ENCODE measurements at places on chromosomes 4 and X.

DNA sequence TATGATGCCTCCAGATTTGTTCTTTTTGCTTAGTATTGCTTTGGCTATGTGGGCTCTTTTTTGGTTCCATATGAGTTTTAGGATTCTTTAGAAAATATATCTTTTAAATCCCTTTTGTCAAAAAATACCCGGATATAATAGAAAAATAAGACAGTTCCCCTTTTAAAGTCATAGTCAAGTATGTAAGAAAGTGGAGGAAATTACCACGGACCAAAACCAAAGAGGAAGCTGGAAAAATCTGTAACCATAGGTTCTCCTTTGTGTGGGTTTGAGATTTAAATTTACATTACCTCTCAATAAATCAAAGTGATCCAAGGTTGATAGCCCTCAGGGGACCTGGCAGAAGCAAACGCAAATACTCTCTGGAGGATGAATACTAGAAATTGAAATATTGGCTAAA, 58.3 kb upstream of the PACRGL start:
- no peak for DNase-seq

GRCh38 chrX:154379569-154379951, 465 bp downstream of the EMD start:
- DNase-seq: no peak

- no peak for DNase-seq
Observed at GRCh38 chr4:6478546-6479220, 6.3 kb upstream of the PPP2R2C start.

DNA sequence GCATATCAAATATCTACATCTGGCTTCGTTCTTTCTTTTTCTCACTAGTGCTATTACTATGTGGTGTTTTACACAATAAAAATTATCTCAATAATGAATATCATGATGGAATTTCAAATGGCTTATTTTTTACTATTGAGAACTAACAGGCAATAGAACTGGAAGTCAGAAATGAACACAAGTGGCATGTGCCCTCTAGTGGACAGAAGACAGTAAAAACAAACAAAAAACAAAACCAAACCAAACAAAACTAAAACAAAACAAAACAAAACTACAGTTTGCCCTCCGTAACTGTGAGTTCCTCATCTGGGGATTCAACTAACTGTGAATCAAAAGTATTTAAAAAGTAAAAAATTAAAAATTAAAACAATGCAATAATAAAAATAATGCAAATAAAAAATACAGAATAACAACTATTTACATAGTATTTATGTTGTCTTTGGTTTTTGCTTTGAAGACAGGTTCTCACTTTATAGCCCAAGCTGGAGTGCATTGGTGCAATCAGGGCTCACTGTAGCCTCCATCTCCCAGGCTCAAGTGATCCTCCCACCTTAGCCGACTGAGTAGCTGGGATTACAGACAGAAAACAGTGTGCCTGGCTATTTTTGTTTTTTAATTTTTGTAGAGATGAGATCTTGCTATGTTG, 195.6 kb upstream of the TACR3 start:
- no peak for DNase-seq

DNA sequence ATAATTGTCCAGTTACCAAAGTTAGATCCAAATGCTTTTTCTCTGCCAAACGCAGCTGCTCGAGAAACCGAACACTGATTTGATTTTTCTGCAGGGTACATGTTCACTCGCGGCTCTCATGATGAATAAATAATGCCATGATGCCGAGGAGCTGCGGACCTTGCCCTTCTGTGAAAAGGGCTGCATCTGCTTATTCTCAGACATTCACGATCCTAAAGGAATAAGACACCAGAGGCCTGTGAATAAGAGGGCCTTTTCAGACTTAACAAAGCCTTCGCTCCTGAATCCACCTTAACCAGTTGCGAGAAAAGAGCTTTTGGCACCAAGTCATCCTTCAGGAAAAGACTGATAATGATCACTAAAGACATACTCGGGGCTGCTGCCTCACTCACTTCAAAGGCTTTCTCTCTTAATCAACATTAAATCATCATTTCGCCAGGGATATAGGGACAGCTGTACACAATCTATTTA, 147.5 kb downstream of the FBXO8 start:
- no peak for DNase-seq

DNA sequence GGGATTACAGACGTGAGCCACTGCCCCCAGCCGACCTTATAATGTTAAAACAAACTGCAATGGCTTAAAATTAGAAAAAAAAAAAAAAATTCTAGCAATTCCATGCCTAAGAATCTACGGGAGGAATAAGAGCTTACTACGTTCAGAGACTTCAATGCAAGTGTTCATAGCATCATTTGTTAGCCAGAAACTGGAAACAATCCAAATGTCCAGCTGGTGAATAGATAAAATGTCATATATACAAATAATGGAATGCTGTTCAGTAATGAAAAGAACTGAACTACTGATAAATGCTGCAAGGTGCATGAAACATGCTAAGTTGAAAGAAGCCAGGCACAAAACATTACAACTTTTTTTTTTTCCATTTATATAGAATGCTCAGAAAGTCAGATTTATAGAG, 5.3 kb downstream of the EXOSC9 start:
- no peak for DNase-seq

- no peak for DNase-seq
Observed at GRCh38 chrX:100895365-100896075, 21.4 kb upstream of the NOX1 start.

DNA sequence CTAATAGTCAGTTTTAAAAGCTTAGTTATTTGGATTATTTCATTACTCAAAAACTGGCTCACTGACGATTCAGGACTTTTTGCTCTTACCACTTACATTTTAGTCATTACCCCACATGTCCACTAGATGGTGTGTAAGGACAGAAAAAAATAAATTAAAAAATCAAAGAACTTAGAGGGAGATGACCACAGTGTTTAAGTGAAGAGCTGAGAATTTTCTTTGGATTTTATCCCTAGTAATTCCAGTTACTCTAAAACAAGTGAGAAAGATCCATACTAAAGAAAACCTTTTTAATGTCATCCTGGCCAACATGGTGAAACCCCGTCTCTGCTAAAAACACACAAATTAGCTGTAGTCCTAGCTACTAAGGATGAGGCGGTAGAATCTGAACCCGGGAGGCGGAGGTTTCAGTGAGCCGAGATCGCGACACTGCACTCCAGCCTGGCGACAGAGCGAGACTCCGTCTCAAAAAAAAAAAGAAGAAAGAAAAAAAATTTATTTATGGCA, 26.4 kb upstream of the TMPRSS11B start:
- DNase-seq: no peak

- no peak for DNase-seq
Observed at GRCh38 chr4:175823015-175823742, 11.1 kb upstream of the GPM6A start.

DNA sequence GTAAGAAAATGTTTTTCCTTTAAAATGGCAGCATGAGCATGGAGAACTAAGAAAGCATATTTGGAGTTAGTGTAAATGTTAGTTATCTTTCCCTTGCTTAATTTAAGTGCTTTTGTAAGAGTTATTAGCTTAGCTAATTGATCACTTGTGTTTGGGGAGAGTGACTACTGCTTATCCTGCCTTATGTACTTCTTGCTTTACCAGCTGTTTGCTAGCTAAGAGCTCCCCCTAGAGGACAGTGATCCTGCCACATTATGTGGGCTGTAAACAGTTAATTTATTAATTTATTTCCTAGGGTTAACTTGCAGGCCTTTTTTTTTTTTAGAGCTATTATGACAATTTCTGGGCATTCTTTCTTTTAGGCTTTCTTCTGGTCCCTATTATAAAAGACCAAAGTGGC, 435.8 kb downstream of the MAGEB5 start:
- DNase-seq: no peak

- DNase-seq: no peak
Observed at GRCh38 chr4:145827885-145828284, 110.7 kb downstream of the ZNF827 start.

DNA sequence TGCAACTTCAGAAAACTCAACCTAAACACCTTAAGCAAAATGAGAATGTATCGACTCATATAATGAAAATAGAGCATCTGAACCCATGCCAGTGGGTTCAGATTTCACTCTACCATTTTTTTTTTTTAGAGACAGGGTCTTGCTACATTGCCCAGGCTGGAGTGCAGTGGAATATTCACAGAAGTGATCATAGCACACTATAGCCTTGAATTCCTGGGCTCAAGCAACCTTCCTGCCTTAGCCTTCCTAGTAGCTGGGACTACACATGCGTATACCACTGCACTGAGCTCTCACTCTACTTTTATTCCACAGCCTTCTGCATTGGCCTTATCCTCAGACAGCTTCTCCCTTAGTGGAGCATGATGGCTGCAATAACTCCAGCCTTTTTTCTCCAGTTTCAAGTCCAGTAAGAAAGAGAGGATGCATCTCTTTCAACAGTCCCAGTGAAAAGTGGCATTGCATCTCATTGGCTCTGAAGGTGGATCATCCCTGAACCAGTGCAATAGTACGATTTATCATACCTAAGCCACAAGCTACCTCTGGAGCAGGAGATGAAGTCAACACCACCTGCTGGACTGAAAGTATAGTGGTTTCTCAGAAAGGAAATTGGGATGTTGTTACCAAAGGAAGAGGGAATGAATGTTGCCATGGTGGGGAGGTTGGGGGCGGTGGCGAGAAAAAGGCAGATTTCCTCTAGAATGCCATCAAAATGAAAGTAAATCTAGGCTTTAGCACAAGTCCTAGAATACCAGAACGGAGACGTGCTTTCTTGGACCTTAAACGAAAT, 2.0 kb upstream of the SOD3 start:
- DNase-seq: no peak

DNA sequence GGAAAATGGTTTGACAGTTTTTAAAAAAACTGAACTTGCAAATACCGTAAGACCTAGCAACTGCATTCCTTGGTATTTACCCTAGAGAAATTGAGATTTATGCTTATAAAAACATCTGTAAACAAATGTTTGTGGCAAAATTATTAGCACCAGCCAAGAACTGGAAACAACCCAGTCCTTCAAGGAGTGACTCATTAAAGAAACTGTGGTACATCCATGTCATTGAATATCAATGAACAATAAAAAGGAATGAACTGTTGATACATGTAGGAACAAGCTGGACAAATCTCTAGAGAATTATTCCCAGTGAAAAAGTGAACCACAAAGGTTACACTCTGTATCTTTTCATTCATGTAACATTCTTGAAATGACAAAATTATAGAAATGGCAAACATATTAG, 240.2 kb upstream of the ADAMTS3 start:
- no peak for DNase-seq

- DNase-seq: no peak
Observed at GRCh38 chr4:85854546-85854945, 379.6 kb downstream of the ARHGAP24 start.

- no peak for DNase-seq
Observed at GRCh38 chrX:19889582-19890342, 2.4 kb upstream of the SH3KBP1 start.

GRCh38 chr4:17630228-17630627, 15.8 kb downstream of the MED28 start:
- DNase-seq: no peak

DNA sequence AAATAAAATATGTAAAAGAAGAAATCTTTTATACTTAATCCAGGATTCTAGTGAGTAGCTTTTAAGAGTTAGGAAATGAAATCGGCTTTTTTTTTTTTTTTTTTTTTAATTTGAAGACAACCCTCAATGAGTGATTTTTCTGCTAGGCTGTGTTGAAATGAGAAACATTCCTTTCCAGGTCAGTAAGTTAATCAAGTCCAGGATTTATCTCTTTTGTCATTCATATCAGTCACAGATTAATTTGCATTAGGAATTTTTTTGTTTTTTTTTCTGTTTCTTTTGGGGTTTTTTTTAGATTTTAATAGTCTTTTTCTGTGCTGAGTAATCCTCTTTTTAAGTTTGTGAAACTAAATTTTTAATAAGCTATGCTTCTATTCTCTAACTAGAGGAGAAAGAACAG, 448.1 kb downstream of the ADGRL3 start:
- no peak for DNase-seq

DNA sequence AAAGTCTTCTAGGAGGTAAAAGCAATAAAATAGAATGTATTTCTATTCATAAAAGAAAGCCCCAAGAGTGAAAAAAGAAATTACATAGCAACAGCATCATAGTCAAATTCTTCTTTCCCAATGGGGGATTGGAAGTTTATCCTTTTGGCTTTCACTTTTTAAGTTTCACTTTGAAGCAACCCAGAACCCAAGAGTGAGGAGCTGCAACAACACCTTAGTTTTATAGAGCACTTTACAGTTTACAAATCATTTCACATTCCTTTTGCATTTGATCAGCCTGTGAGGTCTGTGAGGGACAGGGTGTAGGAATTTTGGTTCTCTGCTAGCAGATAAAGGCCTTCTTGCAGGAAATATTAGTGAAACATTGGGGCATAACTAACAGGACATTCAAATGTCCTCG, 112.0 kb upstream of the NDP start:
- DNase-seq: no peak

- DNase-seq: no peak
Observed at GRCh38 chrX:34144246-34144645, 12.1 kb upstream of the FAM47A start.

DNA sequence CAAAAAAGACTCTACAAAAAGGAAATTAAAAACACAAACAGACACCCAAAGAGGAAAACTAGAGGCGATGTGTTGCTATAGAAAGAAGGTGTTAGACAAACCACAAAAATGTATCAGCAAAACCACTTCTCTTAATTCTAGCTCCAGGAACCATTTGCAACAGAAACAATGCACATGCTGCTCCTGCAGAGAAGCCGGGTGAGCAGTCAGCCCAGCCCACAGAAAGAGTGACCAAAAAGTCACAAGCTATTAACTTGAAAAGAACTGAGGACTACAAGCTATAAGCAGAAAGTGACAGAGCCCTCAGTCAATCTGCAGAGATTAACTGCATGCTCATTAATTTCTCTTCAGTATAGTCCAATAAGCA, 96.2 kb upstream of the KLHL13 start:
- DNase-seq: no peak

GRCh38 chr4:106624671-106625070, 256.1 kb upstream of the GIMD1 start:
- no peak for DNase-seq

DNA sequence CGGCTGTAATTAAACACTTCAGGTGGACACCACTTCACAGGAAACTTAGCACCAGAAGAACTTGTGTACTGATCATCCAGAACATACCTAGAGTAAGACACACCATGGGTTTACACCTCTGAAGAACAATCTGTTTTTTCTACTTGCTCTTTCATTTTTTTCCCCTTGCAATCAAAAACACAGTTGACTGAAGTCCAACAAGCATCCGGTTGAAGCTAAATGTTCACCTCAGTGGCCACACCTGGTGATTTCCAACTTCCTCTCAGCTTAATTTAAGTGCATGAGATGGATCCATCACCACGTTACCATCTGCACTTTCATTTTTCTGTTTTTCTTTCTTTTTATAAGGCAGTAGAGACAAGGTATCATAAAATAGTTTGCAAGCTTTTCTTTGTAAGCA, 4.9 kb upstream of the TXK start:
- DNase-seq: no peak

GRCh38 chr4:6758728-6759127, 23.8 kb upstream of the KIAA0232 start:
- DNase-seq: no peak

DNA sequence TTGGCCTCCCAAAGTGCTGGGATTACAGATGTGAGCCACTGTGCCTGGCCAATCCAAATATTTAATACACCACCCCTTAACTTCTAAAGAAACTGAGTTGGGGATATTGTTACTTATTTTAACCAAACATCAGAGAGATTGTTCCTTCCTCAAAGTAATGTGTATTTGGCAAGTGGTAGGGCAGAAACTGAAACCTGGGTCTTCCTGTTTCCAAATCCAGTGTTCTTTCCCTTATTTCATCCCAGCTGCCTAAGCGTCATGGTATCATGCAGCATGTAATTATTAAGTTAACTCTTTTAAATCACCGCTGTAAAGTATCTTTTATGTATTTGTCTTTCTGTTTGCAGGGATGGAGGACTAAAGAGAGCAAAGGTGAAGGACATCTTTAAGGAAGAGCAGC, 68.4 kb downstream of the GPAT3 start:
- no peak for DNase-seq

All from H1 (cell line).